CD4-positive, alpha-beta T cell treated with Interleukin-17A for 4 hours (primary cell): ENCODE measurements at places on chromosomes 1 and 21.

GRCh38 chr1:17627239-17628052 is 87.9 kb downstream of the ARHGEF10L start:
- no peak for DNase-seq

DNA sequence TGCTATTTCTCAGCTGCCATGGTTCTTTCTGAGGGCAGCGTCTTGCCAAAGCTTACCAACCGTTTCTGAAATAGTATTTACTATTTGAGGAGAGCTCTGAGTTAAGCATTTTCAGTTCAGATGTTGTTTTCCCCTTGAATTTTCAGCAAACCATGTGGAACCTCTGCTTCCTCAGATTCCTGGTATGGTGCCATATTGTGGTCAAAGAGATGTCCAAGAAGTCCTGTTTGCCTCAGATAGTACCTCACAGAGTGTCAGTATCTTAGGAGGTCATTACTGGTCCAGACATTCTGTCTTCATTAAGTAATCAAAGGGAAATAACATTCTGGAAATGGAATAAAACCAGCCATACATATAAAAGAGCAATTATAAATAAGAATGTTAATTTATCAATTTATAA is 36.6 kb downstream of the VANGL2 start:
- DNase-seq = no peak

DNA sequence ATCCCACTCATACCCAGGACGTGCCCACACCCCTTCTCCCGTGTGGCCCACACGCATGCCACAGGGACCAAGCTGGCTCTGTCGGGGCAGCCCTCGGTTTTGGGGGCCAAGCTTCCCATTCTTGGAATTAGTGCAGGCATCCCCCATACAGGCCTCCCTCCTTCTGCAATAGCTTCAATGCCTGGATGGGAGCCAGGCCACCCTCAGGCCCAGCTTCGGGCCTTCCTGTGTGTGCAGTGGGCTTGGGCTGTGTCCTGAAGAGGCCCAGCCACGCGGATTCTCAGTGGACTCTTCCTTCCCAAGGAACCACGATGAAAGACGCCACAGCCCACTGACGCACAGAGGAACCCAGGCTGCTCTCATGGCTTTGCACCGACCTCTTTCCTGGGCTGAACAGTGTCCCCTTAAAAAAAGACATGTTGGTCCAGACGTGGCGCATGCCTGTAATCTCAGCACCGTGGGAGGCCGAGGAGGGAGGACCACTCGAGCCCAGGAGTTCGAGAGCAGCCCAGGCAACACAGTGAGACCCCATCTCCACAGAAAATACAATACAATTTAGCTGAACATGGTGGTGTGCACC is 3.4 kb downstream of the KRTAP10-11 start:
- DNase-seq = no peak

DNA sequence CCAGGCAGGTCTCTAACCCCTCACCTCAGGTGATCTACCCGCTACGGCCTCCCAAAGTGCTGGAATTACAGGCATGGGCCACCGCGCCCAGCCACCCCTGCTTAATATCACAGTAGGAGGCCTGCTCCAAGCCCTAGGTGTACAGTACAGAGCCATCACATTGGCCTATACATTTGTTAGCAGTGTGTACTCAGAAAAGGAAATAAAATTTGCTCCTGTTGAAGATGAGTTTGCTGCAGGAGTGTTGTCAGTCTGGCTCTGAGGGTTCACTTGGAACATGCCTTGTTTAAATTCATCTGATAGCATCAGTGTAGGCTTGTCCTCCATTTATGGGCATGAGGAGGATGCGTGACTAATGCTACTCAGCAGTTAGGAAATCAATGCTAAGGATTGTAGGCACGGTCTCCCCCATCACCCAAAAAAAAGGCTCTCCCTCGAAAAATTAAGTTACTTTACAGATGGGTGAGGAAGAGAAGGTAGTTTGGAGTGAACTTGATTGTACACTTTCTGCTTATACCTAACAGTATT is 4.6 kb upstream of the ENAH start:
- no peak for DNase-seq

DNA sequence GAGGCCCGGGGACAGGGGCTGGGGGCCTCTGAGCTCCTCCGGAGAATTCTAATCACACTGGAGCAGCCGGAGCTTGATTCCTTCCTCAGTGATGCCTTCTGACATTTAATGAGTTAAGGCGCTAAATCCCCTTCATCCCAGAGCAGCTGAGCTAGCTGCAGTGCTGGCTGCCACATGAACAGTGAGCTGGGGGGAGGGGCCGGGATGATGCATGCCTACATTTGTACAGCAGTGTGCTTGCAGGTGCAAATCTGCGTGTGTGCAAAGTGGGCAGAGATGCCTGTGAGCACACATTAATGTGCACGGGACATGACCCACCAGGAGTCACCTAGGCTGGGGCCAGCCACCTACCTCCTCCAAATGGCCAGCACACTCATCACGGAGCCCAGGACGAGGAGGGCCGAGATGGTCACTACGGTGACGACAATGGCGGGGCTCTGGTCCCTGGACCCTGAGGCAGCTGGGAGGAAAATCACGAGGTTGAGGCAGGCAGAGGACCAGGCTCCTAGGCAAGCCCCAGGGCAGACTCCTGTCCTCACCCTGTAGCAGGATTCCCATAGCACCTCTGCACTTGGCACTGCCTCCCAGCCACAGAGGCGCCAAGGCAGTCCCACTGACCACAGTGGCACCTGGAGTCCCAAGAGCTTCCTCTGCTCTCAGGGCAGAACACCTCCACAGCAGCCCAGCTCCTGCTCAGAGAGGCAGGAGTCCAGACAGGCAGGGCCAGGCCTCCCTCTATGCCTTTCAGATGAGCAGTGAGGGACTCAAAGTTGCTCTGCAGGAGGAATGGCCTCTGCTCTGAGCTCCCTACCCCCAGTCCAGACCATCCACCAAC is 34.7 kb downstream of the CDCA8 start:
- no peak for DNase-seq

GRCh38 chr1:212257157-212257556 is 28.1 kb upstream of the PPP2R5A start:
- DNase-seq = no peak

- no peak for DNase-seq
These were observed 219.2 kb downstream of the PTPRC start for GRCh38 chr1:198858033-198858432.

DNA sequence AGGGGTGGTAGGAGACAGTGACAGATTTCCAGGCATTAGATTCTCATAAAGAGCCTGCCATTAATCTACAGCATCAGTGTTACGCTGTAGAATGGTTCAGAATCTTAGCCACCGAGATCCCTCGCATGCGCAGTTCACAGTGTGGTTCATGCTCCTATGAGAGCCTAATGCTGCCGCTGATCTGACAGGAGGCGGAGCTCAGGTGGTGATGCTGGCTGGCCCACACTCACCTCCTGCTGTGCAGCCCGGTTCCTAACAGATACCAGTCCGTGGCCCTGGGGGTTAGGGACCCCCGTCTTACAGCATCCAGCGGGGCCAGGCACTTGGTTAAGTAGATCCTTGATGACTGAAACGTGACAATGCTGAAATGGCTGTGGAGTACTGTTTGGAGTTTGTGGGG is 163.6 kb upstream of the C1orf21 start:
- peak; percentile 17 for DNase-seq

GRCh38 chr1:156689953-156690674 is 12.9 kb upstream of the NES start:
- DNase-seq = no peak

DNA sequence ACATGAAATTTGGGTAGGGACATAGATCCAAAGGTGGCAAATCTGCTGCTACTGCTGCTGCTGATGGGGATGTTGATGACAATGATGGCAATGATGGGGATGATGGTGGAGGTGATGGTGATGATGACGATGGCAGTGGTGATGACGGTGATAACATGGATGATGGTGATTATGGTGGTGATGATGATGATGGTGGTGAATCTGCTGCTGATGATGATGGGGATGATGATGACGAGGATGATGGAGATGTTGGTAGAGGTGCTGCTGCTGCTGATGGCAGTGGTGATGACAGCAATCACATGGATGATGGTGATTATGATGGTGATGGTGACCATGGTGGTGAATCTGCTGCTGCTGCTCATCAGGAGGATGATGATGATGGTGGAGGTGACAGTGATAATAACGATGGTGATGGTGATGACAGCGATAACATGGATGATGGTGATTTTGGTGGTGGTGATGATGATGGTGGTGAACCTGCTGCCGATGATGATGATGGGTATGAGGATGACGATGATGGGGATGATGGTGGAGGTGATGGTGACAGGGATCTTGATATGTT is 341.0 kb upstream of the VAMP3 start:
- DNase-seq = no peak

GRCh38 chr1:59242370-59242769 is 54.5 kb upstream of the FGGY start:
- DNase-seq = no peak

DNA sequence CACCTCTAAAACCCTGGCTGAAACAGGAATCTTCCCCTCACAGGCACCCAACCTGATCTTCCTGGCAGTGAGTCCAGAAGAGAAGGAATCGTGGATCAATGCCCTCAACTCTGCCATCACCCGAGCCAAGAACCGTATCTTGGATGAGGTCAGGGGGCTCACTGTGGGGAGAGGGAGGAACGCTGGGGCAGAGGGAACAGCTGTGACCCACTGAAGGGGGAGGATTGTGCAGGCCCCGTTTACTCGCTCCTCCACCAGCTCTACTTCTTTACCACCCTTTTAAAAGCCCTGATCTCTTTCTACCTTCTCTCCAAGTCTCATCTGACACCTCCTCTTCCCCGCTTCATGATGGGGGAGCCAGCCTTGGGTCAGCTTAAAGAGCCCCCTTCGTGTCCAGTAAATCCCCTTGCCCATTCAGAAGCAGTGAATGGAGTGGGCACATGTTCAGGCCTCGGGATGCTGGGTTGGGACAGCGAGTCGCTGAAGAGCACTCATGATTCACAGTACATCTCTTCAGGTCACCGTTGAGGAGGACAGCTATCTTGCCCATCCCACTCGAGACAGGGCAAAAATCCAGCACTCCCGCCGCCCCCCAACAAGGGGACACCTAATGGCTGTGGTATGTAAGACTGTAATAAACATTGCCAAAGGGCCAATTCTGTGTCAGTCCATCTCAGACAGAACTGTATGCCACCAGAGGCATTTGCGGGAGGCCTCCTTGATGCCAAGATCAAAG is 7.3 kb downstream of the PLEKHO1 start:
- DNase-seq = peak; percentile 3

GRCh38 chr1:153670859-153671627 is at the start of gene ILF2:
TSS of gene ILF2 (minus strand) at chr1:153670993. CDS start at chr1:153670922, 71 bp downstream.
- DNase-seq = peak; percentile 96

DNA sequence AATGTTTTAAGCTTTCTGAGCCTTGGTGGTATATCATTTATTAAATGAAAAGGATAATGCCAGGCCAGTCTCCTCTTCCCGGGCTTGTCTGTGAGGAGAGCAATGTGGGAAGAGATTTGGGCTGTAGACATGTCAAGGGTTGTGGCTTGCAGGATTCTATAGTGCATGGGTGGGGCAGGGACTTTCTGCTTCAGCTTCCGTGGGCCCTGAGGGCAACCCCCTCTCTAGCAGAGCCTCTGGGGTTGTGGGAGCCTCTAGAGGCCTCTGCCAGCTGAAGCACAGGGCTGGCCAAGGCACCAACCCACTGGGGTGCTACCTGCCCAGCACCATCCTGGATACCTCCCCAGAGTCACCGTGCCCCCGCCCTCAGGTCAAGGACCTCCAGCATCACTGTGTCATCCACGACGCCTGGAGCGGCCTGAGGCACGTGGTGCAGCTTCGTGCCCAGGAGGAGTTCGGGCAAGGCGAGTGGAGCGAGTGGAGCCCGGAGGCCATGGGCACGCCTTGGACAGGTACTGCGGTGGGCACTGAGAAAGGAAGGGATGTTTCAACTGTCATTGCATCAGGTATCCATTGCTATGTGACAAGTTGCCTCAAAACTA is 30.6 kb downstream of the IL6R start:
- DNase-seq = no peak

DNA sequence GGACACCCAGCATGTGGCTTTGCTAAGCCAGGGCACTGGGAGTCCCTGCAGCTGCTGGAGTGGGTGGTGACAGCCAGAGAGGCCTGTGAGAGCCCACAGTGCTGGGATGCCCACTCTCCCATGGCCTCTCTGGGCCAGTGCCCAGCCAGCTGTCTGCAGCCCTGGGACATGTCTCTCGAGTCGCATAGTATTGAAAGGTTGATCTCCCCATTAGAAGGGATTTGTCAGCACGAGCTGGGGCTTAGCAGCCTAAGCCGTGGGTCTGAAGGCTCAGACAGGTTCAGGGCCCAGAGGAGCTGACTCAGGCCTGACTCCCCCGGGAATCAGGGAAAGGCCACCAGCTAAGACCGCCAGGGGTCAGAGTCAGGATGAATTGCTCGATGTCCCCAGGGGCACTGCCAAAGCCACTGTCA is 53.5 kb downstream of the FOXD2 start:
- DNase-seq = no peak
